ENCODE measurements at places on chromosomes 3 and 15.

- no peak for DNase-seq
Measured at GRCh38 chr15:74242441-74243185, 6.5 kb downstream of the CCDC33 start.

GRCh38 chr3:82355228-82355627 lies 593.8 kb upstream of the GBE1 start:
- DNase-seq, result no peak

GRCh38 chr15:69474846-69475455 lies 22.3 kb downstream of the RPLP1 start:
- no peak for DNase-seq

GRCh38 chr3:64971602-64972001 lies 283.8 kb upstream of the ADAMTS9 start:
- no peak for DNase-seq

DNA sequence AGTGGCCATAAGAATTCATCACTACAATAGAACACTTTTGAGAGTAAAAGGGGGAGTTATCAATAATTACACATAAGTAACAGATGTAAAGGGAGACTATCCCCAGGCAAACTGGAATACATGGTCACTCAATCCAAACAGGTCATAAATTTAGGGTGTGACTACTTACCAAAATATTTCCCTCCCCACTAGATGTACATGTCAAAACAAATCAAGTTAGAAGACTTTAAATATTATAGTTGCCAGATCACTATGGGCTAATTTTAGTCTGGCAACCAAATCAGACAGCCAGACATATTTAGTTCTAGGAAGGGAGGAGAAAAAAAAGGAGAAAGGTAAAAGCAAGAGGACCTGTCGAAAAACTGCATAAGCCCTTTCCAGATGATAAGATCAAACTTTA lies 23.1 kb downstream of the SLC24A5 start:
- no peak for DNase-seq

DNA sequence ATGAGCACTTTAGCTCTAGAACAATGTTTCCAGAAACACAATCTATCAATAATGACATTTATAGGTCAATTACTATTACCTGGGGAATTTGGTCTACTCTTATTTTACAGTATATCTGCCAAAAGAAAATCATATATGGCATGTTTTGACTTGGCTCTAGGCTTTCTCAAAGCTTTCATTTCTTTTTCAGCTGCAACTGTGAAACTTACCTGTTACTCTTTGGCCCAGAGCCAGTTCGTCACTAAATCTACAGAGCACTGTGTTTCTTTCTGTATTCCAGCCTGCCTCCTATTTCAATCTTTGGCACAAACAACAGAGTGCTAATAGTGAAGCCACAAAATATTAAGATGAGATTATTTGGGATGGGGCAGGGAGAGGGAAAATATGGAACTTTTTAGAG lies 76.0 kb downstream of the P2RY1 start:
- no peak for DNase-seq

GRCh38 chr3:46186471-46187340 lies 21.4 kb downstream of the CCR1 start:
- no peak for DNase-seq

All from caudate nucleus (tissue), 63 donors.